ENCODE measurements at places on chromosomes 4 and X. TPM values are rescaled to one million over a fixed set of nuclear protein-coding genes. Genes with fewer than 3 reads are reported as not detected.

The CXCL3 gene
- 0.15 TPM for polyA plus RNA-seq

The CSAG3 gene
- polyA plus RNA-seq, result not detected

The FRMPD4 gene
- polyA plus RNA-seq, result 0.18 TPM

The MAGEA11 gene
- polyA plus RNA-seq, result not detected

The MGAT4D gene
- not detected for polyA plus RNA-seq

The ACOX3 gene
- polyA plus RNA-seq, result 17.1 TPM

The ANOS1 gene
- 10.3 TPM for polyA plus RNA-seq

The HSFX3 gene
- not detected for polyA plus RNA-seq

The PPP2R2C gene
- 0.40 TPM for polyA plus RNA-seq

The CYSLTR1 gene
- 2.1 TPM for polyA plus RNA-seq

The EGF gene
- polyA plus RNA-seq, result 3.6 TPM

The DCAF4L1 gene
- 0.42 TPM for polyA plus RNA-seq

The ANAPC10 gene
- 27.1 TPM for polyA plus RNA-seq

The INTU gene
- polyA plus RNA-seq, result 31.6 TPM

The AWAT2 gene
- not detected for polyA plus RNA-seq

The TRO gene
- polyA plus RNA-seq, result 129 TPM

The BANK1 gene
- 2.8 TPM for polyA plus RNA-seq

The BMPR1B gene
- 22.7 TPM for polyA plus RNA-seq

The GJB1 gene
- 39.8 TPM for polyA plus RNA-seq

The DOK7 gene
- 1.5 TPM for polyA plus RNA-seq

The ZNF157 gene
- polyA plus RNA-seq, result 1.6 TPM

The AKAP4 gene
- polyA plus RNA-seq, result 0.07 TPM

The ADH4 gene
- 0.71 TPM for polyA plus RNA-seq

The CCKAR gene
- polyA plus RNA-seq, result 0.10 TPM

The NBDY gene
- 99.7 TPM for polyA plus RNA-seq

The AFF2 gene
- 6.5 TPM for polyA plus RNA-seq

The CCNI gene
- polyA plus RNA-seq, result 449 TPM

The FIP1L1 gene
- polyA plus RNA-seq, result 113 TPM

The CENPVL3 gene
- 1.0 TPM for polyA plus RNA-seq

The PDE6B gene
- polyA plus RNA-seq, result 41.4 TPM

The FGFRL1 gene
- 33.1 TPM for polyA plus RNA-seq

The MTM1 gene
- polyA plus RNA-seq, result 17.6 TPM

The POLA1 gene
- 21.5 TPM for polyA plus RNA-seq

The PRSS12 gene
- polyA plus RNA-seq, result 7.1 TPM

The MAGEA9B gene
- polyA plus RNA-seq, result not detected

The PAGE2 gene
- not detected for polyA plus RNA-seq

The MAGEB5 gene
- not detected for polyA plus RNA-seq

The KLKB1 gene
- polyA plus RNA-seq, result 2.8 TPM

All from left kidney (tissue), 8 donors.